ENCODE measurements at places on chromosomes 6 and 20.

DNA sequence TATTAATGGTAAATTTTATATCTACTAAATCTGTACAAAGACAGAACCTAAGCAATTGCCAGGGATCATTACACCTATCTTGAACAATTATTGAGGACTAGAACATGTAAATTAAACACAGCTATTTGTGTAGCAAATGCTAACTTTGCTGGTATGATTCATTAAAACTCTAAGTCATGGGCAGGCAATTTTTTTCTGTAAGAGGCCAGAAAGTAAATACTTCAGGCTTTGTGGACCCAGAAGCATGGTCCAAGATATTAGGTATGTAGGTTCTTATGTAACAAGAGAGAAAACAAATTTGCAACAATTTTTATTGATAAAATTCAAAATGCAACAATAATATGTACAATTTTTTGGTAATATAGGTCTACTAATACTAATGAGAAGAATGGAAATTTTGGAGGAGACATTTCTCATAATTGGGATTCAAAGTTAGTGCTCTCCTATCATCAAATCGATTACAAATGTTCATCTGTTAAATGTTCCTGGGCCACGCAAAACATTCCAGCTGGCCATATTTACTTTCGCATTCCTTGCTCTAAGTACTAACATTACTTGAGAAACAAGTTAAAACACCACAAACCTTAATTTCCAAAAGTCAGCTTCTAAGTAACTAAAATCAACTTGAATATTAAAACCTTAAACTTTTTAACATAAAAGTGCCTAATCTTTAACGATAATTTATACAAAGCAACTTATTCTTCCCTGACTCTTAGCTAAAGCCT lies 4.3 kb downstream of the TMEM30A start:
- DNase-seq, result no peak

- DNase-seq, result no peak
Measured at GRCh38 chr6:35706468-35706867, 17.8 kb upstream of the FKBP5 start.

- no peak for DNase-seq
Measured at GRCh38 chr6:147633191-147633590, 124.7 kb downstream of the SAMD5 start.

DNA sequence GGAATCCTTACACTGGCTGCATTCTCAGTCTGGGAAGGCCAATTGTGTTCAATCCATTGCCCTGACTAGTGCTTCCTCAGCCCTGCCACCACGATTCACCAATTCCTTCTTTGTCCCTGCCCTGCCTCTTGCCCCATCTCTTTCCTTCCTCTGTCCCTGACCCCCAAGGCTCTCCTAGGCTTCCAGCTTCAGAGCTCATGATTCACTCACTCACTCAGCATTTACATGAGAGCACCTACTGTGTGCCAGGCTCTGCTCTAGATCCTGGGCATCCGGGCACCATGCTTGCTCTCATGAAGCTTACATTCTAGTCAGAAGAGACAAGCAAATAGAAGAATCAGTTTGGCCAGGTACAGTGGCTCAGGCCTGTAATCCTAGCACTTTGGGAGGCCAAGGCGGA lies 489.5 kb upstream of the JARID2 start:
- DNase-seq, result no peak

GRCh38 chr6:100574836-100575235 lies 110.1 kb upstream of the SIM1 start:
- DNase-seq, result no peak

DNA sequence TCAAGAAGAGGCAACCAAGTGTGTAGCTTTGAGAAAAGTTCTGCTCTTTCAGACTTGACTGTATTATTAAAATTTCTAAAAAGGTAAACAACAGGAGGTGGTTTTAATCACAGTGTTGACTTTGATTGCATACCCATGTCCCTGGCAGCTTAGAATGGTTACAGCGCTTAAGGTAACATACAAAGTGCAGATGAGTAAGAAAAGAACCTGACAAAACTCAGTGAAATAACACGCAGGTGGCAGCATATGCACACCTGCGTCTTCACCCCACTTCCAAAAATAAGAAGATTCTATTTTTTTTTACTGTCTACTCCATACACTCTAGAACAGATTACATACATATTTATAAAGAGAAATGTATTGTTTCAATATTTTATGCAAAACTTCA lies 233.5 kb downstream of the GMPR start:
- no peak for DNase-seq

GRCh38 chr20:23857962-23858595 lies 21.5 kb downstream of the CST5 start:
- DNase-seq, result no peak

GRCh38 chr6:5305968-5306626 lies 44.8 kb downstream of the FARS2 start:
- DNase-seq, result no peak

GRCh38 chr20:57808264-57809070 lies 98.7 kb upstream of the PMEPA1 start:
- no peak for DNase-seq

DNA sequence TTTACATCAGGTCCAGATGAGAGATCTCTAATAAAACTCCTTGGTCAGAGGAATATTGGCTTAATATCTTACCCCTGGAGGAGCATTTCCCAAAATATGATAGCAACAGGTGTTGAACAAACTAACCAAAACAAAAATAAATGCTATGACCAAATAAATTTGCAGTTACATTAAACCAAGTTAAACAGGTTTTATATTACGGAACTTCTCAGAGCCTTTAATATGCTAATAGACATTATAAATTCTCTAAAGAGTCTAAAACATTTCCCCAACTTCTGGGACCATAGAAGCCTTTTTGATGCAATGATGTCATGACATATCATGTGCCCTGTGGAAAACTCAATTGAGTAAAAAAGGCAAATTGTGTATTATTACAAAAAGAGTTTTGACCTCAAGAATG lies 90.9 kb upstream of the ARMC2 start:
- no peak for DNase-seq

GRCh38 chr20:23404196-23404595 lies 17.1 kb downstream of the NAPB start:
- no peak for DNase-seq

DNA sequence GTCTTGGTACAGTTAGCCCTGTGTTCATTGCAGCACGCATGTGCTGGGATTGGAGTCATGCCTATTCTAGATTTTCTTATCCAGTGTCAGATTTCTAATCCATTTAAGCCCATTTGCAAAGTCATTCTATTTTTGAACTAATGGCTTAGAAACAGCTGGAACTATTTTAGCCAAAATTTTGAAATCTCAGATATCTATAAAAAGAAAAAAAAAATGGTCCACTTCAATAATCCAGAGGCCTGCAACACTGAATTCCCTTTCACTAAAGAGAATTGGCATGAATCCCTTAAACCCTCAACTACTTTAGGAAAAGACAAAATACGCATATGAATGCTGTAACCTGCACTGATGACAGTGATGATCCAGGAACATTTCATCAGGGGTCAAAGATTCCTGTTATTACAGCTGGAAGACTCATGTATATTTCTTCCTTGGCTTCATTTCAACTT lies 1.5 kb downstream of the COL21A1 start:
- DNase-seq, result no peak

- no peak for DNase-seq
Measured at GRCh38 chr6:30795549-30796293, 51.4 kb upstream of the IER3 start.

- DNase-seq, result no peak
Measured at GRCh38 chr6:142246960-142247359, 54.8 kb upstream of the ADGRG6 start.

GRCh38 chr6:128847431-128848210 lies 35.3 kb upstream of the LAMA2 start:
- no peak for DNase-seq

GRCh38 chr20:481167-481566 lies 18.8 kb upstream of the TBC1D20 start:
- no peak for DNase-seq

DNA sequence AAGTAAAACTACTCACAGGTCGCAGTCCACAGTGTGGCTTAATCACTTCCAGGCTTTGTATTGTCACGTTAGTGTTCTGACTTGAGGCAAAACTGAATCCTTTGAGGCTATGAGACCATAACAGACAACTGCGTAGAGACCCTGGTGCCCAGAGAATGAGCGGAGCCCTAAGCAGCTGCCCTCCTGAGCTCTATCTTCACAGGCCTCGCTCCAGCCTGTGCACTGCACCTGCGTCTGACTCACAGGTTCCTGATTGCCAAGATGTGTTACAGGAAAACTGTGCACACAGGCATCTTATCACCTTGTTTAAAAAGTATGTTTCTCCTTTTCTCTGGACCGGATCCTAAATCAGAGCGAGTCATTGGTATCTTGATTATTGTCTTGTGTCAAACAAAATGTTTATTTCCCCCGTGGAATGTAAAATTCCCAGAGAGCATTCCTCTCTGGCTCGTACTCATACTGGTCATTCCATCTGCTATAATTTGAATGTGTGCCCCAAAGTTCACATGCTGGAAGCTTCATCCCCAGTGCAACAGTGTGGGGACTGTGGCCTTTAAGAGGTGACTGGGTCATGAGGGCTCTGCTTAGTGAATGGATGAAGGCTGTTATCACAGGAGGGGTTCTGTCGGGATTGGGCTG lies 25.7 kb downstream of the PRR18 start:
- DNase-seq, result no peak

DNA sequence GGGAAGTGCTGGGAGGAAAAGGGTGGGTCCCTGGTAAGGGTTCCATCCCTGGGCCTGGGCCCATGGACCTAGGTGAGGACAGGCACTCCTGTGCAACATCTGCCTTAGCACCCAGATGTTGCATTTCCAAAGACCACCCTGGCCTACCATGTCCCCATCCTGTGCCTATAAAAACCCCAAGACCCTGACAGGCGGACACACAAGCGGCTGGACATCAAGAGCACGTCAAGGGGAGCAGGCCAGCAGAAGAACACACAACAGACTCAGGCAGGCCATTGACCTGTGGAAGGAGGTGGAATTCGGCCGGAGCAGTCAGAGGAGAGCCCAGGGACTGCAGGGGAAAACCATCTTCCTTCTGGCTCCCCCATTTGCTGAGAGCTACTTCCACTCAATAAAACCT lies 937.8 kb upstream of the MANEA start:
- no peak for DNase-seq

- DNase-seq, result no peak
Measured at GRCh38 chr6:19605624-19606023, 231.5 kb upstream of the ID4 start.

DNA sequence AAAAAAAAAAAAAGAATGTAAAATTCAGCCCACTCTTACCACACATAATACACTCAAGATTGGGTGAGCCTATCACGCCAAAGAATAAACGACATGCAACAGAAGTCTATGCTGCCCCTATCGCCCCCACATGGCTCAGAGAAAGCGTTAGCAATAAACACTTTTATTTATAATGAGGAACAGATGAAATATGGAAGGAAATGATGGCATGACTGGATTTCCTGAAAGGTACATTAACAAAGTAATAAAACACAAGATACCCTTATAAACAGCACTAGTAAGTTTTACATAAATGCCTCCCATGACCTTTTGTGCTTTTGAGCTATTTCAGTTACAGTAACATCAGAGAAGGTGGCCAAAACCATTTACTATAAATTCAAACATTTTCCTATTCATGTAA lies 71.4 kb upstream of the SCAF8 start:
- no peak for DNase-seq

DNA sequence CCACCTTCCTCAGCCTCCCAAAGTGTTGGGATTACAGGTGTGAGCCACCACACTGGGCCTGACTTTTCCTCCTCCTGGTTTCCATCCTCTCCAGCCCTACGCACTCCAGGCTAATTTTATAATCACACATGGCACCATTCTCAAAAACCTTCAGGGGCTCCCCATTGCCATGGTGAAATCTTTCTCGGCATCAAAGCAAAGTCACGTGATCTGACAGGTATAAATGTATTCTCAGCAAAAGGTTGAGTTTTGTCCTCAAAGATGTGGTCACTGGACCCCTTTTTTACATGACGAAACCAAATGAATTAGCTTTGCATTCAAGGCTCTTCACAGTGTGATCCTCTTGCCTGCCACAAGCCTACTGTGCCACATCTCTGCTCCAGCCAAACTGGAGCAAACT lies 15.5 kb downstream of the ARMC12 start:
- no peak for DNase-seq

DNA sequence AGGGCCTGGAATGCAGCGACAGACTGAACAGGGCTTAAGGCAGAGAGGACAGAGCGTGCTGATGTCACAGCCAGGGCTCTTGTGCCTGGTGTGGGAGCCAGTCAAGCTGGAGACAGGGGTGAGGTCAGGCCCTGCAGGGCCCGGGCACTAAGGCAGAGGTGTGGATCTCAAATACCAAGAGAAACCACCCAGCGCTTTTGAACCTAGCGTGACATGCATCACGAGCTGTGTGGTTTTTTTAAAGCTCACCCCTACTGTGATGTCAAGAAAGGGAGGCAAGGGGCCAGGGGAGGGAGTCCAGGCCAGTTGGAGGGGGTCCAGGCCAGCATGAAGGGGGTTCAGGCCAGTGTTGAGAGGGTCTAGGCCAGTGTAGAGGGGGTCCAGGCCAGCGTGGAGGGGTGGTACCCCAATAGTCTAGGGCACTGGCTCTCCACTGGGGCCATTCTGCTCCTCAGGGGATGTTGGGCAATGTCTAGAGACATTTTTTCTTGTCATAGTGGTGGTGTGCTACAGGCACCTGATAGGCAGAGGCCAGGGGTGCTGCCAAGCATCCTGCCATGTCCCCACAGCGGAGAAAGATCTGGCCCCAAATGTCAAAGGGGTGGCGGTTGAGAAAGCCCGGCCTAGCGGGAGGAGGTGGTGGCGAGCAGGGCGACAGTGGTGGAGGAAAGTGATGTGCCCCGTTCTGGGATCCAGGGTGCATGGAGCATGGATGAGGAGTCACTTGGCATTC lies 42.6 kb downstream of the RBM38 start:
- DNase-seq, result no peak

DNA sequence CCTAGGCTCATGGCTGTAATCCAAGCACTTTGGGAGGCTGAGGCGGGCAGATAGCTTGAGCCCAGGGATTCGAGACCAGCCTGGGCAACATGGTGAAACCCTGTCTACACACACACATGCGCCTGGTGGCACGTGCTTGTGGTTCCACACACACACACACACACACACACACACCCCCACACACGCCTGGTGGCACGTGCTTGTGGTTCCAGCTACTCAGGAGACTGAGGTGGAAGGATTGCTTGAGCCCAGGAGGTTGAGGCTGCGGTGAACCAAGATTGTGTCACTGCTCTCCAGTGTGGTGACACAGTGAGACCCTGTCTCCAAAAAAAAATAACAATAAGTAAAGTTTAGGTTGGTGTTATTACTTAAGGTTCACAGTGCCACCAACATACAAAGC lies 165.8 kb downstream of the ZFAND3 start:
- DNase-seq, result no peak

GRCh38 chr20:52473186-52473585 lies 281.6 kb upstream of the ZFP64 start:
- DNase-seq, result no peak
